ENCODE measurements at places on chromosomes 4 and X.

- no peak for DNase-seq
Measured at GRCh38 chr4:5619913-5620625, 88.3 kb downstream of the EVC2 start.

DNA sequence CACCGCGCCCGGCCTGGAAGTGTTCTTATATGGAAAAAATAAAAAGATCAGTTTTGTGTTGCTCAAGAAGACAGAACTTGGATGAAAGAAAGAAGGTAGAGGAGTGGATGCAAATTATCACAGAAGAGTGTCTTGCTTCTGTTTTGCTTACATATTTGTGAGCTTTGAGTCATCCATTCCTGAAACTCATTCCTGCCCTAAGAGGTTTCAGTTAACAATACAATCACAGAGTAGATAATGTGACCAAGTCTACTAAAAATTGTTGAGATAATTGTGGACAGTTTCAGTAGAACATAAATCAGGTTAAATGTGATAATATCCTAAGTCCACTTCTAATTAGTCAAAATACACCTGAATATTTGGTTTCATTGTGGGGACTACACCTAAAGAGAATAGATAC lies 26.4 kb upstream of the LRCH2 start:
- DNase-seq, result no peak

- peak; percentile 67 for DNase-seq
Measured at GRCh38 chr4:4867375-4868039, 8.0 kb downstream of the MSX1 start.

- DNase-seq, result no peak
Measured at GRCh38 chr4:105683038-105683437, 25.5 kb downstream of the INTS12 start.

DNA sequence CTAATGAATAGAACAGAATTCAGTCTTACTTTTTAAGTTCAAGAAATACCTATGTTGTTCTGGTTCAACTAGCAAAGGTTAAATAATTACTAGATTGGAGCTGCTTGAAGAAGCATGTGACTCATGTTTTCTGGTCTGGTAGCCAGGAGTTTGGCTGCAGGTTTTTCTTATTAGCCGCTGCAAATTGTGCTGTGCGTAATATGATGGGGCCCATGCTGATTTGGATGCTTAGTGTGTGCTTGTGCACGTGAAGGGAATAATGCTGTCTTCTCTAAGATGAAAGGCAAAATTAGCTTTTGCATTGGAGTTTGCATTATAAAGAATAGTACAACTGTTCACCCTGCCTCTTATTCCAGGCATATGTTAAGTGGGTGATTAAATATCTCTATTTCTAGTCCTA lies 219.6 kb downstream of the SNCA start:
- no peak for DNase-seq

GRCh38 chrX:108198420-108198819 lies 106.8 kb downstream of the ATG4A start:
- no peak for DNase-seq
